ENCODE measurements at places on chromosomes 4 and X.
A peak's percentile ranks its signal among the peaks of the same experiment; 100 is the strongest.

- DNase-seq, result no peak
Observed at GRCh38 chrX:18945483-18945882, 38.4 kb downstream of the PHKA2 start.

DNA sequence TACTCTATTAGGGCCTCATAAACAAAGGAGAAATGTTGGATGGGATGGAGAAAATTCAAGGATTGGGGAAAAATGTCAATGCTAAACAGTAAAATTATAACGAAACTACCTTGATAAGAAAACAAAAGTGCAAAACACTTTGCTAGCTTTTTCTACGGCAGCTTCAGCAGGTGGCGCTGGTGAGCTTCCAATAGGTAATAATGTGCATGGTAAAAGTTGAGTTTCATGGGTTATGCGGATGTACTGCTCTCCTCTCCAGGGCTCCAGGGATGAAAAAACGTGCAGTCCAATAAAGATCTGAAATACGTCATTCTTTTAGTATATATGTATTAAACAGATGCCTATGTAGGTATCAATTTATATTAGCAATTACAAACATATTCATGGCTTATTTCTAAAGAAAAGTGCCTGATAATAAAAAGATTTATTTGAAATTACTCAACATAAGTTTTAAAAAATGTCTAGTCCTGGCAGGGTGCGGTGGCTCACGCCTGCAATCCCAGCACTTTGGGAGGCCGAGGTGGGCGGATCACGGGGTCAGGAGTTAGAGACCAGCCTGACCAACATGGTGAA, 239.6 kb downstream of the GRXCR1 start:
- DNase-seq, result peak; percentile 45

DNA sequence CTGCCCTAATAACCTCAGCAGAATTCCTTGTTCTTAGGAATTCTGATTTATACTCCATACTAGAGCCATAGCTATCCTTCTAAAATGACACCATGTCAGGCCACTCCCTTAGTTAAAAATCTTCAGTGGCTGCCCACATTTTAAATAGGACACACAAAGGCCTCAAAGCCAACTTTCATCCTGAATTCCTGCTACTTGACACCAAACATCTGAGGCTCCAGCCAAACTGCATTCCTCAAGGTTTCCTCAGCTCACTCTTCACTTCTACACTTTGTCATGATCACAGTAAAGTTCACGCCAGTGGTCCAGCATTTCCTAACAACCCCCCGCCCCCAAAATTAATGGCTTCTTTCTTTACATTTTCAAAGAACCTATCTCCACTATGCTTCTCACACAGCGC, 124.3 kb downstream of the ADGRA3 start:
- DNase-seq, result no peak

GRCh38 chrX:69127466-69127865, 37.8 kb downstream of the PJA1 start:
- DNase-seq, result no peak

DNA sequence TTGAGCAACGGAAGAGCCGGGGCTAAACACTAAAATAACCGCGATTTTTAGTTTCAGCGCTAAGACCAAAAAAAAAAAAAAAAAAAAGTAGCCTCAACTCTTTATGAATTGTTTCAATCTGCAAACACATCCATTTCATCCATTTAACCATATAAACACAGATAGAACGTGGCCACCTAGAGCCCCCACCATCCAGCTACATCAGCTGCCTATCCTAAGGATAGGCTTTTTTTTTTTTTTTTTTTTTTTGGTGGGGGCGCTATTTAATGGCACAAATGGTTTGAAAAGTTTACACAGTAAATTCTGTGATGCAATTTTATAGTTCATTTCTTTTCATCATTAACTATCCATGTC, 492 bp upstream of the HDAC8 start:
- DNase-seq, result no peak

DNA sequence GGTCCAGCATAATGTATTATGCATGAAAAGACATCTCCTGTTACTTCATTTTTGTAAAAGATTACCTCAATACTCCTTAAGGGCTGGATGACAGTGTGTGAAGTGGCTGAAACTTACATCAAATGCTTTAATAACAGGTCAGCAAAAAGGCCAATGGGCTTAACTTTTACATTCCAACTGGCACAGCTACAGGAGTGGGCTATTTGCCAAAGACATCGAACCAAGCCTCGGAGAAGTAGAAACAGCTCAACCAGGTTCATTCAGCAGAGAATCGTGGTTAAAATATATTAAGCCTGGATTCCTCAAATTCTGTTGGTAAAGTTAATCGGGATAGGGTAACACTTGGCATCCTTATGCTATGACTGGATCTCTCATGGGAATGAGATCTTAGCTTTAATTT, 639.7 kb downstream of the TRIML1 start:
- DNase-seq, result no peak

DNA sequence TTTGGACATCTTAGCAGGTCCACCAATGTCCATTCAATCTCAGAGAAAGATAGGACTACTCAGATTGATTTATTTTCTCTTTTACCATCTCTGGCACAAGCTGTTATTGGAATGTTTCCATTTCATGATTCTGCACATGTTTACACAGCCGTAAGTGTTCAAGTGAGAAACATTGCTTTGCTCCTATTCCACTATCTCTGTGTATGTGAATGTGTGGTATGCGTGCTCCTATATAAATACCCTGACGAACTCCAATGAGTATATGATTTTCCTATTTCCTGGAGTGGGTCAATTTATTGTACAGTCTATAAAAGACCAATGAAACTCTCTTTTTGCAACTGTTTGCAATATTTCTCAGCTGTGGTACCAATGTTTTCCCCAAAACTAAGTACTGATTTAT, 221.0 kb upstream of the GALNT7 start:
- no peak for DNase-seq

DNA sequence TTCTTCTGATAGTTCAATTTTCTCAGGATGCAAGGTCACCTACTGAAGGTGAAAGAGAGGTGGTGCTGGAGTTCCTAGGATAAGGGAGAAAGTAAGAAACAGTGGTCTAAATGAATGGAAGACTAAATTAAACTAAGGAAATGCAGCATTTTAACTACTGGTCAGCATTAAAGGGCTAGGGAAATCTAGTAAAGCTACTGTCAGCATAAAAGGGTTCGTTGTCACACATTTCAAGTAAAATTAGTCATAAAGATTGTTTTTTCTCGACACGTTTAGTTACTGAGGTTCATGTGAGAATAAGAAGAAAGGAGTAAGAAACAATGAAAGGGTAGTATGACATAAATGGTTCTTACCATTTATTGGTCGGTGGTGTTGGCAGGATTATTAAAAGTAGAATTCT, 40.0 kb upstream of the COX18 start:
- DNase-seq, result no peak

DNA sequence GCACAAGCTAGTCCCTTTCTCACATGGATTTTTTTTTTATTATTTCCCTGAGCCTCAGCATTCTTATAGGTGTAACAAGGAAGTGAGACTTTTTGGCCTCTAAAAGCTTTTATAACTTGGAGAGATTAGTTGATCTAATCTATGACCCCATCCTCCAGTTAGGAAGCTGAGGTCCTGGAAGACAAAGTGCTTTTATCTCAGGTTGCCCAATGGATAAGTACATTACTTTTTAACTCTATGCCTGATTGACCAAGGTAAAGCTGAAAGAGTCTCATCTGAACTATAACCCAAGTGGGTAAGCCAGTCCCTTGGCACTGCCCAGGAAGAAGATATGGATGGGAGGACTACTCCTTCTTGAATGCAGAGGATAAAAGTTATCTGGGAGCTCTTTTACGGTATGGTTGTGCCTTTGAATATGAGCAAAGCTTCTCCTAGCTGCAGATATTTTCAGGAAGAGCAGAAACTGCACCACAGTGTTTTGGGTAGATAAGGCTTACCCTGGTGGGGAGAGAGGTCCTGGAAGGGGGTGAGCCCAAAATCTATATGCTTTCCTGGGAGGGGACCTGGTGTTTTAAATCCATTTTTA, 40.2 kb downstream of the VSIG4 start:
- no peak for DNase-seq

DNA sequence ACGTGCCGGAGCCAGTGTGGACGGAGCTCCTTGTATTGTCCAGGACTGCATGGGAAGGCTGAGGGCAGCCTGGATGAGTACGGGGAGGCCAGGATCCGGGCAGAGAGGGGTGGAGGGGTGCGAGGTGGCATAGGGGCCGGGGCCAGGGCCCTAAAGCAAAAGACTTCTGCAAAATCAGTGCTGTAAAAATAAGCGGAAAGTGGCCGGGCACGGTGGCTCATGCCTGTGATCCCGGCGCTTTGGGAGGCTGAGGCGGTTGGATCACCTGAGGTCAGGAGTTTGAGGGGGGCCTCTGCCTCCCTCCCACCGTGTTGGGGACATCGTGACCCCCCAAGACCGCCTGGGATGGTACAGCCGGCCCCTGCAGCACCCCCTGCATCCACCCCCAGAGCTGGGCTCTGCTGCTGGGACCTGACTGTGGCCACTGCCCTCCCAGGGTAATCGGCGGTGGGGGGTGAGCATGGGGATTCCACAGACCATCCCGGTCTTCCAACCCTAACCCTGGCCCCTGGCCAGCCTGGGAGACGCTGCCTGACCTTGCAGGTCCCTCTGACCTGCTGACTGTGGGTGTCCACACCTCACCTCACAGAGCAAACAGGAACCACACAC, 23.4 kb upstream of the PLCXD1 start:
- no peak for DNase-seq

DNA sequence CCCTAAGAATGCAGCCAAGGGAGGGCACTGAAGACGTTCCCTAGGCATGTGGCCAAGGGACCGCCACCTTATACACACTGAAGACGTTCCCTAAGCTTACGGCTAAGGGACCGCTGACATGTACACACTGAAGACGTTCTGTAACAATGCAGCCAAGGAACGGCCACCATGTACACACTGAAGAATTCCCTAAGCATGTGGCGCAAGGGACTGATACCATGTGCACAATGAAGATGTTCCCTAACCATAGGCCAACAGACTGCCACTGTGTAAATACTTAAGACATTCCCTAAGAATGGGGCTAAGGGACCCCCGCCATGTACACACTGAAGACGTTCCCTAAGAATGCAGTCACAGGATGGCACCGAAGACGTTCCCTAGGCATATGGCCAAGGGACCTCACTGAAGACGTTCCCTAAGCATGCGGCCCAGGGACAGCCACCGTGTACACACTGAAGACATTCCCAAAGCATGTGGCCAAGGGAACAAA, 36.1 kb downstream of the DHRSX start:
- no peak for DNase-seq

DNA sequence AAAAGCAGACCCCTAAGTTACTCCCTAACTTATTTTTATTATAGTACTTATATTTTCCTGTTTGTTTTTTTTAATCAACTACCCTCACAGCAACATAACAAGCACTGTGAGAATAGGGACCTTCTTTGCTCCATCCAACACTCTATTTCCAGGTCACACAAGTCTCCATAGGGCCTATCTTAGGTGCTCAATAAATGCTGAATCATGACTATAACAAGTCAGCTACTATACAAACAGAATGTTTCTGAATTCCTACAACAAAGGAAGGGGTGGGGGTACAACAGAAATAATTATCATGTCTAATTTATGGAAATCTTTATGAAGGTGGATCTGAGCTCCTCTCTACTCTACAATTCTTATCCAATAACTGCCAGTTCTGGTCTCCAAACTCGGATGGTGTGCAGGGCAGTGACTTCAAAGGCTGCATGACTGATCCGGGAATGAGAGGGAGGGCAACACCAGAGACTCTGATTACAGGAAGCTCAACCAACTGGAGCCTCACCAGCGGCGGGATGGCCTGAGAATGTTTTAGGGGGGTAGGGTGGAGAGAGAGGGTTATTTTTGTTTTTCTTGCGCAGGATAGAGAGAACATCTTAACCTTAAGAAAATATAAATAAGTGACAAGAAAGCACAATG, 71.1 kb downstream of the HADH start:
- DNase-seq, result no peak

DNA sequence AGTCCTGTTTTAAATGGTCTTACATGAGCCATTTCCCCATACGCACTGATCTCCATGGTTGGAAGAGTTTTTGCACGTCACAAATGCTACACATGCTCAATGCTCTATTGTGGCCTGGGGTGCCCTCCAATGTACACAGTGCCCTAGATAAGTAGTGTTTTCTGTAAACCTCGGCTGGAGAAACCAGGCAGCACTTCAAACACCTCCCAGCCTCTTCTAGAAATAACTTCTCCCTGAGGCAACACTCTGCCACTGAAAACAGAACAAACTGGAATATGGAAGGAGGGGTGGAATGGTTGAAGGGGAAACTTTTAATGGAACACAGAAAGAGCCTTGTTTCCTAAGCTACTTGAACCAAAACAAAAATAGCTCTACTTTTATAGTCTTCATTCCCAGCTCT, 123.9 kb upstream of the CBR4 start:
- DNase-seq, result no peak

GRCh38 chr4:107742791-107743190, 22.8 kb upstream of the PAPSS1 start:
- DNase-seq, result no peak

GRCh38 chrX:84240848-84241565, 53.0 kb upstream of the RPS6KA6 start:
- no peak for DNase-seq

DNA sequence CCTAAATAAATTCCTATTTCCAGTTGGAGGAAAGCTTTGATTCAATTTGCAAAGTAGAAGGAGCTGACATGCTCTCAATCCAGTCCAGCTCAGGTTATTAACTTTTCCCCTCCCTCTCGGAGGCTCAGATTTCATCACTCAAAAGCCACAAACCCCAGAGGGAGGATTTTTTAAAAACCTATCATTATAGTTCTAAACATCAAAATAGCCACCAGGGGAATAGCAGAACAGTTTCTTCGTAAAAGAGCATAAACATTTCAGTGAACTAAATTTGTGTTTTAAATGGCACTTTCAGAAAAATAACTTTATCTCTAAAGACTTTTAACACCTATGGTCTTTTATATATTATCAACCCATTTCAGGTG, 8.8 kb downstream of the GPRIN3 start:
- DNase-seq, result no peak

GRCh38 chr4:69126024-69126423, 29.8 kb downstream of the UGT2B7 start:
- DNase-seq, result no peak

DNA sequence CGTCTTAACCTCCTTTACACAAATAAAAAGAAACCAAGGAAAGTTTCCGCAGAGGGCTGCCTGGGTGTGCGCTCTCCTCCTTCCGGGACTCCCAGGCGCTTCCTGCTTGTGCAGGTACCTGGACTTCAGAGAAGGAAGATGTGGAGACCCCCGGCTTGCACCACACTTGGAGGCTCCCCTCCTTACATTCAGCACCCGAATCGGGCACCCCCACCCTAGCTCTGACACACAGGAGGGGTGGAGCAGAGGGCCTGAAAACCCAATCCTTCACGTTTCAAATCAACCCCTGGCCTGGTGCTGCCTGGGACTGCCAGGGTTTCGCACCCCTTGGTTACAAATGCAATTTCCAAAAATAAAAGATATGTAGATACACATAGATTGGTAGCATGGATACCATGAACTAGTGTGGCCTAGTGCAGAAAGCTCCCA, 3.1 kb downstream of the NKX3-2 start:
- DNase-seq, result no peak

DNA sequence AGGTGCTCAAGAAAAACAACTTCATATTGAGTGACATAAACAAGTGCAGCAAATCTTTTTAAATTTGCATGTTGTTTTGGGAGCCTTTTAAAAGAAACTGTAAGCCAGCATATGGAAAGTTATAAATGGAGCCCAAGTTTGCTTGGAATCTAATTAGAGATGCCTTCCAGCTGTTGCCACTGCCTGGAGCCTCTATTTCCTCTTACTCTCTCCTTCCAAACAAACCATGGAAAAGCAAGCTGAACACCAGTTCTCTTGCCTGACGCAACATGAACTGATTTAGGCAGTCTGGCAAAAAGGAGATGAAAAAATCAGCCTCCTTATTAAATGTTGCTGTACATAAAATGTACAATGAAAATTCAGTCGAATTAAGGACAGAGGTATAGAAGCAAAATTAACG, 21.5 kb downstream of the ARSJ start:
- no peak for DNase-seq
